Right cardiac atrium (tissue), 5 donors: ENCODE measurements at places on chromosomes 11 and 22.
A peak's percentile ranks its signal among the peaks of the same experiment; 100 is the strongest.

DNA sequence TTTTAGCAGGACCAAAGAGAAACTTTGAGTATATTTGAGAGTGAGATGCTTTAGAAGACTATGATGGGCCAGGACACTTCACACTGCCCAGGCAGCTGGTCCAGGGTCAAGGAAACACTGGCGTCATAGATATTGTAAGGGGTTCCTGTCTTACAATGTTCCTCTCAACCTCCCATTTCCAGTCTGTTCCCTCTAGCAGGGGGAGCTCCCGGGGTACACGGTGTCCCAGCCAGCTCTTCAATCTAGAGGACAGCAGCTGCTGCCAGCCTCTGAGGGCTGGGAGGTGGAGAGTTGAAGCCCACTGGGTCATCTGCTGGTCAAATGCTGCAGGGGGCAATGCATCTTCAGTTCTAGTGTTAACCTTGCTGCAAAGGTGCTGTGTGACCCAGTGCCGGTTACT is 40.7 kb upstream of the TIMP3 start:
- DNase-seq: peak; percentile 67

- DNase-seq: peak; percentile 48
Measured at GRCh38 chr11:84437071-84437980, 1151.2 kb upstream of the CCDC90B start.

GRCh38 chr11:46611526-46612304 is 5.3 kb downstream of the HARBI1 start:
- DNase-seq: no peak

DNA sequence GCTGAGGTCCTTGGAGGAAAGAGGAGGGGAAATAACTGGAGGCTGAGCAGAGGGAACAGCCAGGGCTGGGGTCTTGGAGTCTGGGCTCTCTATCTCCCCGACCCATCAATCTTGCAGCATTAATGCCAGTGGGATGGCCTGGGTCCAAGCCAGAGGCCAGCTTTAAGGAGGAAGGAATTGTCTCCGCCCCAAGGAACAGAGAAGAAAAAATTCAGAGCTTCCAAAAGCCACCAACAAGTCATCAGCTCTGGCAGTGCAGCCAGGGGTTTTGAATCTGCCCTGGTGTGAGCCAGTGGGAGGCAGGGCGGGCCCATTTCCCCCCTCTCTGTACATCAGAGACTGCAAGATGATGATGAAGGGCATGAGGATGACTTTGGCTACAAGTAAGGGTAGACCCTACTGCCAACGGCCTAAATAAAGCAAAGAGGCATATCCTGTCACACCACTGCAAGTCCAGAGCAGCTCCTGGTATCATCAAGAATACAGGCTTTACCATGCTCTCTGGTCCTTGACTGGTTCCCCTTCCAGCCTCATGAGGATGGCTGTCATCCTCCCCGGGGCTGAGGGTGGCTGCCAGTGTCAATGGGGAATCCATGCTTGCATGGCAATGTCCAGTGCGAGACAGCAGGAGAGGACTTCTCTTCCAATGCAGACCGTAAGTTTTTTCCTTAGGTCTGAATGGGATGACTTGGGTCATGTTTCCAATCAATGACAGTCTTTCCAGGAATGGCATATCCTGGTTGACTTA is 34.4 kb downstream of the LRRC32 start:
- DNase-seq: no peak
